Spleen (tissue), 13 donors: ENCODE measurements at places on chromosomes 4 and X. TPM values are rescaled to one million over a fixed set of nuclear protein-coding genes. Genes with fewer than 3 reads are reported as not detected.
A peak's percentile ranks its signal among the peaks of the same experiment; 100 is the strongest.

ADRA2C gene
- polyA plus RNA-seq, result 9.4 TPM

BMPR1B gene
- polyA plus RNA-seq, result 0.17 TPM

DNA sequence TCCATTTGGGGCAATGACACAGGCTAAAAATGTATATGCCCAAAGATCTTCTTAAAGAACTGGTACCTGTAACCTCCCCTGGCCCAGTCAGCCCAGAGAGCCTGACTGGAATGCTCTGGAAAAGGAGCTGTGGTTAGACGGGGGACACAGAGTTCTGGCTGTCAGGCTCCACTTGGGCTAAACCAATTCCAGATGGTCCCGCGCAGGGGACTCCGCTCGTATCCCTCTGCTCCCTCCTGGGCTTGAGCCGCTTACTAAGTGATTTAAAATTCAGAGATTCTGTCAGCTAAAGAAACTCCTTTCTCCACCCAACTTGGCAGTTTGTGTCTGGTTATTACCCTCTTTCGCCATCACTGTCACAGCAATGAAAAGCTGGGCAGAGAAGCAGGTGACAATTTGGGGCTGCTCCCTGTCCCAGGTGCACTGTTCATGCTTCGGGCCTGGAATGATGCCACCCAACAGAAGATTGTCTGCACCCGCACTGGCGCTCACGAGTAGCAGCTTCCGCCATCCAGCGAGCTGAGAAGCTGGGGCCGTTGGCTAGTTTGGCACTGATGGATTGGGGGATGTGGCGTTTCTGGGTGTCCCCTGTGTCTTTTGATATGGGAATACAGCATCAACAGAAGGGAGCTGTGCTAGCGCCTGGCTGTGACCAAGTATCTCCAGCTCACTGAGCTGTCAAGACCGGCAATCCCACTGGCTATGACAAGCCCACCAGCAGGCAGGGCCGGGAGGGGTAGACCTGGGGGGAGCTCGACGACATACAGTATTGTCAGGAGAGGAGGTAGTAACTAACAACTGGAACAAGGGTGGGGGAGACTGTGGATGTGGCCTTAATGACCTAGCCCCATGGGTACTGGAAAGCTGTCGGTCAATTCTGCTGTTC lies 6.7 kb upstream of the IRAK1 start:
- no peaks in the 10 kb centered on the region for H3K27me3 ChIP-seq
- no peak for DNase-seq

- no peak overlapping the region for H3K27ac ChIP-seq
- H3K36me3 ChIP-seq, result no peaks in the 10 kb centered on the region
- no peaks in the 10 kb centered on the region for H3K27me3 ChIP-seq
Measured at GRCh38 chrX:110245011-110245410, 72.9 kb downstream of the AMMECR1 start.

THOC2 gene
- 37.2 TPM for polyA plus RNA-seq

- H3K4me3 ChIP-seq, result no peak overlapping the region
- no peak for DNase-seq
- H3K36me3 ChIP-seq, result no peaks in the 10 kb centered on the region
Measured at GRCh38 chr4:143396695-143397094, 60.0 kb downstream of the GAB1 start.

- H3K27me3 ChIP-seq, result no peaks in the 10 kb centered on the region
- H3K36me3 ChIP-seq, result no peaks in the 10 kb centered on the region
- H3K4me1 ChIP-seq, result peaks cover 13% of the 10 kb centered on the region
- H3K27ac ChIP-seq, result no peak overlapping the region
- no peak overlapping the region for H3K4me3 ChIP-seq
- DNase-seq, result no peak
Measured at GRCh38 chr4:123248085-123248659, 148.4 kb upstream of the SPRY1 start.

CISD2 gene
- 11.1 TPM for polyA plus RNA-seq

HSFX3 gene
- 0.11 TPM for polyA plus RNA-seq

DNA sequence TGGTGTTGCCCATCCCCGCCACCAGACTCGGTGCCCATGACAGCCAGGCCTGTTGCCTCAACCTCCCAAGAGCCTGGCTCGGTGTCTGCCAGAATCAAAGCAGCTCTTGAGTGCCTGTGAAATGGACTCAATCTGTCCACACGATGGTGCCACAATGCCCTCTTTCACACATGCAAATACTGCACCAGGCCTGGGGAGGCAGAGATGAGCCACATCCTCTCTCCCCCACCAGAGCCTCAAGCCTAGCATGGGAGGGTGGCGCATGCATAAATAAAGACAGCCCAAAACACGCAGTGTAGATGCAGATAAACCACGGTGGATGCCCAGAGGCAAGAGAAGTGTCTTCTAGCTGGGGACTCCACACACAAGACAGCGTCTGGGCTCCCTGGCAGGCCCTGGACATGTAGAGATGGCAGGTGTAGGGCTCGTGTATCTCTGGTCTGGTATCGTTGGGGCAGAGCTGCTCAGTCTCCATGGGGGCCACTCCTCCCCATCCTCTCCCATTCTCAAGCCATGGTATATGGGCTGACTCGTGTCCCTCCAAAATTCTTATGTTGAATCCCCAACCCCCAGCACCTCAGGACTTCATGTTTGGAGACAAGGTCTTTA lies 65.6 kb downstream of the JAKMIP1 start:
- H3K4me3 ChIP-seq, result no peak overlapping the region
- no peaks in the 10 kb centered on the region for H3K36me3 ChIP-seq
- DNase-seq, result peak; percentile 73
- no peaks in the 10 kb centered on the region for H3K27me3 ChIP-seq
- no peaks in the 10 kb centered on the region for H3K4me1 ChIP-seq

SPATA4 gene
- polyA plus RNA-seq, result not detected

DNA sequence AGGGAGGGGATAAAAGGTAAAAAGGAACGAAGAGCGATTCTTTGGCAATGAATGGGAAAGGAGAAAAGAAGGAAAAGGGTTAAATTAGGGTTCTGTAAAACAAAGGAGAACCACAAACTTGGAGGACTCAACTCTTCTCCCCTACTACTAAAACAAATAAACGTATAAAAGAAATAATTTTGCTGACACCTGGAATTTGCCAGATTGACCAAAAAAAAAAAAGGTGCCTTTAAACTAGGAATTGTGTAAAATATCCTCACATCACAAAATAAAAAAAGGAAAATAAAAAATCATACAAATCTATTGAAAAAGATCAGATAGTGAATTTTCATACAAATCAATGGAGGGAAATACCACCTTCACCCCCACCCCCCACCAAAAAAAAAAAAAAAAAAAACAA lies 129.3 kb downstream of the BMPR1B start:
- no peak for DNase-seq
- H3K27ac ChIP-seq, result no peak overlapping the region
- no peaks in the 10 kb centered on the region for H3K4me1 ChIP-seq
- no peaks in the 10 kb centered on the region for H3K27me3 ChIP-seq
- H3K36me3 ChIP-seq, result no peaks in the 10 kb centered on the region
- no peak overlapping the region for H3K4me3 ChIP-seq

DNA sequence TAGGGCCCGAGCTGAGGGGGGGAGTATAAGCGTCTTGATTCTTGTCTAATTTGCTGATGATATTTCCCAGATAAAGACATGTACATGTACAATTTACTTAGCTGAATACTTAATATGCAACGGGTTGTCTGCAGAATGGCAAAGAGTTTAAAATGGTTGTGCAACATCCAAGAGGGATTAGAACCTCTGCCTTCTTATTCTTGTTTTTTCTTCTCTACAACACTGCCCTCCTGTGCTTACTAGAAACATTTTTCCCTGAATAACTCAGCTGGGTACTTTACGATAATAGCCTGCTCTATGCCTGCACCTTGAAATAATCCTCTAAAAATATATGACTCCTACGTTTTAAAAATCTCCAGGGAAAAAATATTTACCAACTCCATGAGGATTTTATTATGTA lies 41.8 kb downstream of the INTS12 start:
- H3K27ac ChIP-seq, result no peak overlapping the region
- no peak for DNase-seq
- peaks cover 7% of the 10 kb centered on the region for H3K27me3 ChIP-seq
- H3K4me1 ChIP-seq, result no peaks in the 10 kb centered on the region
- H3K4me3 ChIP-seq, result no peak overlapping the region

DNA sequence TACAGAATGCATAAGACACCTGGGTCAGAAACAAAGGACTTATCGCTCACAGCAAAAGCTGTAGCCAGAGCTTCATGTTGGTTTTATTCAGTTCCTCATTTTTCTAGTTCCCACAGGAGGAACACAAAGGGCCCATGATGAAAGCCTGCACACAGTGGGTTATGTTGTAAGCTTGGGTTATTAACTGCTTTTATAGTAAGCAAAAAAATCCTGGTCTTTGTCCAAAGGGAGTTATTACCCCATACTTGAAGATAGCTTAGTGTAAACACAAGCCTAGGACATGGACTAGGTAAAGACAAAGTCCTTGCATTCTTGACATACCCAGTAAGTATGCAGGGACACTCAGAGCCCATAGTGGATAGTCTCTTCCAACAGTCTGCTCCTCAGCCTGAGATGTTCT lies 11.7 kb downstream of the BBS12 start:
- no peak overlapping the region for H3K27ac ChIP-seq
- peaks cover 22% of the 10 kb centered on the region for H3K36me3 ChIP-seq
- H3K27me3 ChIP-seq, result no peaks in the 10 kb centered on the region
- no peaks in the 10 kb centered on the region for H3K4me1 ChIP-seq

DNA sequence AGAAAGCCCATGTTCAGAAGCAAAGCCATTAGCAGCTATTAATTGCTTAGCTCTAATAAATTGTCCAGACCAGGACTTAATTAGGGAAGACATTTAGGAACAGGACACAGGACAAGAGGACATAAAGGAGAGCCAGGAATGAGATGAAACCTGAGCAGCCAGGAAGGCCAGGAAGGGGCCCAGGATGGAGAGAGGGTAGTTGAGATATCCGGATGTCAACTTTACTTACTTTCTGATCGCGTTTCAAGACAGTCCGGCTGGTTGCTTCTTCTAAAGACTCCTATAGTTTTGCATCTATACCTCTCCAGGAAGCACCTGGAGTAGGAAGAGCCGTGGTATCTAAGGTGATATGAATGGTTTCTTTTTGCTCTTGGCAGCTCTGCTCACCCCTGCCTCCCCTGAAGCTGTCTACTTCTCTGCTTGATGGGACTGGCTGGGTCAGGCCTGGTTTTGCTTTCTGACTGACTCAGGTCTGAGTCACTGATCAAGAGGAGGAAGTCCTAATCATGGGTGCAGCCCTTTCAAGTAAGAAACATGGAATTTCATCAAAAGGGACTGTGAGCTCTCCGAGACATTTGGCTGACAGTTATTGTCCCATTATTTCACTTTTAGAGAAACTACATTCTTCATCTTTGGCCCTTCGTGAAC lies 733.3 kb downstream of the RPA4 start:
- no peak overlapping the region for H3K4me3 ChIP-seq
- H3K27me3 ChIP-seq, result no peaks in the 10 kb centered on the region
- DNase-seq, result no peak
- H3K4me1 ChIP-seq, result no peaks in the 10 kb centered on the region
- H3K36me3 ChIP-seq, result no peaks in the 10 kb centered on the region

GRCh38 chrX:72644946-72645345 lies 69.2 kb downstream of the PHKA1 start:
- no peaks in the 10 kb centered on the region for H3K27me3 ChIP-seq
- H3K4me3 ChIP-seq, result no peak overlapping the region
- no peaks in the 10 kb centered on the region for H3K4me1 ChIP-seq
- no peak overlapping the region for H3K27ac ChIP-seq
- DNase-seq, result no peak

- no peaks in the 10 kb centered on the region for H3K36me3 ChIP-seq
- H3K27me3 ChIP-seq, result no peaks in the 10 kb centered on the region
Measured at GRCh38 chr4:64062991-64063390, 346.3 kb downstream of the TECRL start.

- DNase-seq, result no peak
- no peak overlapping the region for H3K27ac ChIP-seq
- no peaks in the 10 kb centered on the region for H3K4me1 ChIP-seq
- H3K27me3 ChIP-seq, result no peaks in the 10 kb centered on the region
Measured at GRCh38 chrX:9738151-9738550, 27.5 kb downstream of the GPR143 start.

DNA sequence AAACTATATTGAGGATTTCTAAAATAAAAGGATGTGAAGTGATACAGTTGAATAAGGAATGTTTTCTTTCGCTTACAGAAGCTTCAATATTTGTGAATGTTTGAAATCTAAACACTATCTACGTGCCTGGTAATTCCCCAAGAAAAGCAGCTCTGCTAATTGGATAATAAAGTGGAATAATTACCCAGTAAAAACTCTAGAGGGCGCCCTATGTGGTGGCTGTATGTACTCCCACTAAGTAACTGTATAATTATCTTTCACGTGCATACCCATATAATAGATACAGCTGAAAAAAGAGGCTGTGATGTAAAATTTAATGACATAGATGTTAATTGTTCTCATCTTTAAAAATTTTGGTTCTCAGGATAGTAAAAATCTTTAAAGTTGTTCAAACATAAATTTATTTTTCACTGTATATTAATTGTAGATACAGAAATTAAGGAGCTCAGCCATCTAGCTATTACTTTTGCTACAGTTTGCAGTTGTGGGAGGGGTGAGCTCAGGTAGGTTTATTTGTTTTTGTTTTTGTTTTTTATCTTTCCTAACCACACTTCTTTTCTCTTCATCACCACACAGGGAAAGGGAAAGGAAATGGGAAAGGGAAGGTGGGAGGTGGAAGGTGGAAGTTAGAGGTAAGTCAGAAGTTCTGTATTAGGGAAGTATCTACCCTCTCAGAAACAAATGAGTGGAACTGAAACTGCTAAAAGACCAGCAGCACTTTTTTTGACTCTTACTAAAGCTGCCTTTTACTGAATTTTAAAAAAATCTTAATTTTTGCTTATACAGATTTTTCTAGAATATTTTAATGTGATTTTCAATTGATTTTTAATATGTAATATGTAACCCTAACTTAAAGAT lies 151.7 kb upstream of the RPS6KA6 start:
- H3K4me1 ChIP-seq, result no peaks in the 10 kb centered on the region
- no peak overlapping the region for H3K27ac ChIP-seq
- no peaks in the 10 kb centered on the region for H3K36me3 ChIP-seq
- no peak for DNase-seq
- H3K4me3 ChIP-seq, result no peak overlapping the region

- no peaks in the 10 kb centered on the region for H3K36me3 ChIP-seq
- DNase-seq, result peak; percentile 74
- H3K4me3 ChIP-seq, result peak within 1 kb of the TSS; percentile 19
Measured at GRCh38 chrX:12906046-12906761, at the start of gene TLR8. Gene TLR8 (plus strand): TSS chrX:12906620. CDS start chrX:12906707, 87 bp downstream.

CPZ gene
- 0.96 TPM for polyA plus RNA-seq

- H3K4me3 ChIP-seq, result no peak overlapping the region
- DNase-seq, result no peak
- no peak overlapping the region for H3K27ac ChIP-seq
- H3K4me1 ChIP-seq, result no peaks in the 10 kb centered on the region
- H3K36me3 ChIP-seq, result no peaks in the 10 kb centered on the region
Measured at GRCh38 chrX:110114260-110114776, 111.4 kb downstream of the TMEM164 start.
